Activated CD4-positive, alpha-beta T cell treated with anti-CD3 and anti-CD28 coated beads for 4 hours (primary cell): ENCODE measurements at places on chromosomes 5 and 9.

DNA sequence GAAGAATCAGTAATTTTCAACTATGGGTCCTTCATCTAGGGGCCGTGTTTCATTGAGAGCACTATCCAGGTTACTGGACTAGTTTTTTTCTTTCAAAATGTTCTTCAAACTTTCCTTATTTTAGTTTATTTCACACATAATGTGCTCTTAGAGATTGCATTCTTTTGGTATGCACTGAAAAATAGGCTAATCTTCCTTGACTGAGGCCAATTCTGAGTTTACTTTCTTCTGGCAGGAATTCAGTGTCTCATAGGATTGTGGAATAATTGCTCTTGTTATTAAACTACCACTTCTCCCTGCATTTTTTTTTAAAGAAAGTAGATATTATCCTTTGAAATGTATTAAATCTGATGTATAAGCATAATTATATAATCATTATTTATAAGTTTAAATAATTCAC lies 624.5 kb downstream of the RAB3C start:
- no peak for DNase-seq

DNA sequence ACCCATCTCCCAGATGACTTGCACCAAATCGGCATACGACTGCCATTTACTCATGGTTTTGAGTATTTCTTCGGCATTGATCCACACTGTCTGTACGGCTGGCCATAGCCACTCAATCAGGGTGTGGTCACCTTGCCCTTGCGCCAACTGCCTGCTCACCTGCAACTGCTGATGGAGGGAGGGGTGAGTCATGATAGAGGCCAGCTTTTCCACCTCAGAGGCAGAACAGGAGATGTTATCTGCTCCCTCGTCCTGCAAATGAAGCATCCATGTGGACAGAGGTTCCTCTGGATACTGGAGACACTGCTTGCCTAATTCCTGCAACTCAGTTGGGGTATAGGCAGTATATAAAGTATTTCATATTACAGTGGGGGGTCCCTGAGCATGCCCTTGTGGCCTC lies 85.6 kb upstream of the ATP10B start:
- no peak for DNase-seq

DNA sequence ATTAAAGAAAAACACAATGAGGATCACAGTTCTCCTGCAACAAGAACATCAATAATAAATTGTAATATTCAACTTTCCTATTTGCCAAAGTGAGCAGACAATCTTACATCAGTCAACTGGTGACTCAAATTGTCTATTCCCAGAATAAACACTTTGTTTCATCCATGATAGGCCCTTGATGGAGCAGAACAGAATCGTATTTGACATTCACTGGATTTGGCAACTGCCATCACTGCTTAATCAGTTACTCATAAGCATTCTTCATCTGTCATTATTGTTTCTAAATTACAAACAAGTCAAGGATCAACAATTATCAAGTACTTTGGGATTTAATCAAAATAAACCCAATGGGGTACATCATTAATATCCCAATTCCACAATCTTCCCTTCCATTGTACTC lies 398.4 kb downstream of the GABRG2 start:
- no peak for DNase-seq

DNA sequence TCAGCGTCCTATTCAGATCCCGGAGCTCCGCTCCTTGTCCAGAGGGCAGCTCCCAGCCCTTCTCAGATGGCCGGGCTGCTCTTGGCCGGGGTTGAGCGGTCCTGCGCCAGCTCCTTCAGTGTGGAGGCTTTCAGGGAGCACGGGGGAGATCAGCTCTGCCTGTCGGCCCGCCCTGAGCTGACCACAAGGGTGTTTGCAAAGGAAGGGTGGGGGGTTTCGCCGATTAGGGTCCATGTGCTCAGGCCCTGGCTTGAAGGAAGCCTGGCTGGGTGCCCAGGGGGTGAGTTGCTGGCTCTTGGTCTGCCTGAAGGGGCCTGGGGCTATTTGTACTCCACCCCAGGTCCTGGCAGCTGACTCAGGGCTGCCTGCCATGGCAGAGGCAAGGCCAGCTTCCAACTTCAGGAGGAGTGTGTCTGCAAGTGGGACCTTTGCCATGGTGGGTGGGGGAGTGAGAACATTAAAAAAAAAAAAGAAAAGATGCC lies 250.1 kb upstream of the KLF4 start:
- no peak for DNase-seq

- DNase-seq = no peak
These were observed 1.1 kb downstream of the SLC35A4 start for GRCh38 chr5:140565780-140566095.

- no peak for DNase-seq
These were observed 82.1 kb upstream of the IL33 start for GRCh38 chr9:6133346-6134063.

GRCh38 chr5:177596775-177597238 lies 3.1 kb upstream of the B4GALT7 start:
- DNase-seq = no peak

DNA sequence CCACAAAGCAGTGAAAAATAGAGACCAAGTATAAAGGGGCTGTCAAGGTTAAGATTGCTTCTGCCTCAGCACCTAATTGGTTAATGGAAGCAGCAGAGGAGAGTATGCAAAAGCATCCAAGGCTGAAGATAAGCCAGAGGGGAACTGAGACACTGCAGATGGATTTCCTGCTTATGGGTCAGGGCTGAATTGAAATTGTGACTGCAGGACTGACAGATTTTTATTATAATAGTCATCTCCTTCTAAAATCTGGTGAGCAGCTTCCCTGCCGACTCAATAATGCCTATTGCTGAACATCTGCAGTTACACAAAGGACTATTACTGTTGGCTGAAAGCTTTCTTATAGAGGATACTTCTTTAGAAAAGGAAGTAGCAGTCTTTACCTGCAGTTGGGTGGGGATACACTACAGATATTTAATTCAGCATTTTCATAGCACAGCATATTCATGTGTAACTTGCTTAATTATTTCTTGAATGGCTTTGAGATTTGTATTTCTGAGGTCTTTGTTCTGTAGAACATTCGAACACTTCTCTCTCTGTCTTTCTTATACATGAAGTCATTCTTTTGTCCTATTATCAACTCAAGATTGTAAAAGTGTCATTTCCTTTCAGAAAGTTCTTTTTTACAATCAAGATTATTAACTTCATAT lies 363.0 kb upstream of the RIOK2 start:
- DNase-seq = no peak

- DNase-seq = no peak
These were observed 80.1 kb downstream of the COL15A1 start for GRCh38 chr9:99023831-99024230.

- no peak for DNase-seq
These were observed 49.7 kb downstream of the WWC1 start for GRCh38 chr5:168341178-168341577.

DNA sequence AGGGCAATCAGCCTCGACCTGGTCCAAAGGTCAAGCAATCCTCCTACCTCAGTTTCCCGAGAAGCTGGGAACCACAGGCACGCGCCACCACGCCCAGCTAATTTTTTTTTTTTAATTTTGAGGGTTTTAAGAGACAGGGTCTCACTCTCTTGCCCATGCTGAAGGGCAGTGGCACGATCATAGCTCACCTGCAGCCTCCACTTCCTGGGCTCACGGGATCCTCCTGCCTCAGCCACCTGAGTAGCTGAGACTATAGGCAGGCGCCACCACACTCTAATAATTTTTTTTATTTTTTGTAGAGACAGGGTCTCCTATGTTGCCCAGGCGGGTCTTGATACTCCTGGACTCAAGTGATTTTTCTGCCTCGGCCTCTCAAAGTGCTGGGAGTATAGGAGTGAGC lies 1.6 kb downstream of the UIMC1 start:
- DNase-seq = no peak

DNA sequence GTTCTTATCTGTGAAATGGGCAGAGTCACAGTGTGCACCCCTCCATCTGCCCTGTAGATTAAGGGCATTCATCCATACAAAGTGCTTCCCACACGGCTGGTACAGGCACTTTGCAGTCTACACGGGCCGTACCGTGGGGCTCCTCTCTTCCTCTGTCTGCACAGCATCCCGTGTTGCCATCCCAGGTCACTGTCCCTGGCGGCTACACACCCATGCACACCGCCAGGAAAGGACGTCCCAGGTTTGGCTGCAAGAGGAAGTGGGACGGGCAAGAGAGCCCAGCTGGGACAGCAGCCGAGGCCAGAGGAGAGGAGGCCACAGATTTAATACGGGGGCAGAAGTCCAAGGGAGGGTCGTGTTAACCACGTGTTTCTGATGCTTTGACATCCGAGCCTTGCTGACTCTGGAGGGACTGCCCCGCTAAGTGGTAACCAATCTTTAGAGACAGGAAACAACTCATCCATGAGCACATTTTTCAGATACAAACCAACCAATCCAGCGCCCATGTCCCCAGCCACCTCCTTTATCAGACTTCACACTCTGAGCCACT lies 120.0 kb downstream of the ZNF354C start:
- no peak for DNase-seq

DNA sequence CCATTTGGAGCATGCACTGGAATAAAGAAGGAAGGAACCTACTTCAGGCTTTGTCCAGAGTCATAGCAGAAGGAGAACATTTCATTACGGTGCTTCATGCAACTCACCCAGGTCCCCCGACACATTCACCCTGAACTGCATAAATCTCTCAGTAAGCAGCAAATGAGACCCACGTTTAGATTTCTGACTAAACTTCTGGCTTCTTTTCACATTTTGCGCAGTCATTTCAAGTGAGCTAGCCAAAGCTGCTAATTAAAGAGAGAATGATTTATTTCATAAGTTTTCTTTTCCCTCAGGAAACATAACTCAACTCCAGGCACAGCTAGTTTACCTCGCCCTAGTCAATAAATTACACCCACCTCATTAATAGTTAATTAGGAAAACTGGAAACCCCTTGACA lies 88.6 kb upstream of the GAS1 start:
- DNase-seq = no peak
